GM12892 (cell line): ENCODE measurements at places on chromosomes 2 and 18.

DNA sequence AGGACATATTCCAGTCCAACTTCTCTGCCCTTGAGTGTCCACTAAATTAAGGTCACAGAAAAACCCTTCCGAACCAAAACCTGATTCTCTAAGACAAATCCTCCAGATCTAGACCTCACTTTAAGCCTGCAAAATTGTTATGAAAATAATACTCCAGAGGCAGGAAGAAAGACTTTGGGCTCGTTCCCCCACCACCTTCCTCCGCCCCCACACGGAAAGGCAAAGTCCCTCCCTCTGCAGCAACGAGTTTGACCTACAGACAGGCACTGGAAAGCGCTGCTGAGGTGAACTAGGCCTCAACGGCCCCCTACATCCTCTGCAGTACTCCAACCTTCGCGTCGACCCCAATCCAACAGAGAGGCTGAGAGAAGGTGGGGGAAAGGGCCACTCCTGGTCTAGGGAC, 808 bp downstream of the ATP5MC3 start:
- peak; percentile 23 for DNase-seq

DNA sequence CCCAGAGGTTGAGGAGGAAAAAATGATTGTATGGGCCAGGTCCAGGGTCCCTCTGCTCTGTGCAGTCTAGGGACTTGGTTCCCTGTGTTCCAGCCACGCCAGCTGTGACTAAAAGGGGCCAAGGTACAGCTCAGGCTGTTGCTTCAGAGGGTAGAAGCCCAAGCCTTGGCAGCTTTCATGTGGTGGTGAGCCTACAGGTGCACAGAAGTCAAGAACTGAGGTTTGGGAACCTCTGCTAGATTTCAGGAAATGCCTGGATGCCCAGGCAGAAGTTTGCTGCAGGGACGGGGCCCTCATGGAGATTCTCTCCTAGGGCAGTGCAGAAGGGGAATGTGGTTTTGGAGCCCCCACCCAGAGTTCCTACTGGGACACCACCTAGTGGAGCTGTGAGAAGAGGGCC, 10.6 kb upstream of the MBP start:
- DNase-seq = no peak

GRCh38 chr18:11570769-11571412, 38.5 kb upstream of the SLC35G4 start:
- DNase-seq = no peak

GRCh38 chr18:62435435-62436031, 87.3 kb upstream of the ZCCHC2 start:
- no peak for DNase-seq

DNA sequence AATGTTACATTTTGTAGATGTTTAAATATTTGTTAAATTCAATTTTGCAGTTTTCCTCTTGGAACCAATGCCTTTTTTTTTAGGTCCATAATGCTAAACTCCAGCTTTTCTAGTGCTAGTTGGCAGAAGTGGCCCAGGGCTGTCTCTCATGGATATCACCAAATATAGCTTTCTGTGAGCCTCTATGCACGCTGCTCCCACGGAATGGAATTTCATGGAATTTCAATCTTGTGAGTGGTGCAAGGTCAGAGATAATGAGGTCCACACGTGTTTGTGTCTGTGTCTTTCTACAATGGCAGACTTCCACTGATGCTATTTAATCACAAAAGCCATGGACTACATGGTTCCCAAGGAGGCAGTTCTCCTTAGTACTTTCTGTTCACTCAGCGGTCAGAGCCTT, 191.5 kb upstream of the PARD3B start:
- no peak for DNase-seq

- no peak for DNase-seq
Observed at GRCh38 chr2:863732-864450, 86.8 kb upstream of the SNTG2 start.
